ENCODE measurements at places on chromosomes 6 and 20.

DNA sequence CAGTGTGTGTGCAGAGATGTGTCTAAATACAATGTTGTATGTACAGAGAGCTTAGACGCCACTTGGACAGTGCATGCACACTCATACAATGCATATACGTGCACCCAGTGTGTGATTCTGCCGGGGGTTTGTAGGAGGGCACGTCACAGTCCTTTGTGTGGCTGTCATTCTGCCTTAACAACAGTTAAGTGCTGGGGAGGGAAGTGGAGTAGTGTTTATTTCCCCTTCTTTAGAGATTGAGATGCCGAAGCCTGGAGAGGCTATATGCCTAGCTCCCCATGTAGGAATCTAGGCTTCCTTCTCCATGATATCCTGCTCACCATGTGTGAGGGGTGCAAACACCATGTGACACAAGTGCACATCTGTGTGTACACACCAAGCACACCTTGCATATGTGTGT, 38.2 kb downstream of the MDFI start:
- peak; percentile 11 for DNase-seq

DNA sequence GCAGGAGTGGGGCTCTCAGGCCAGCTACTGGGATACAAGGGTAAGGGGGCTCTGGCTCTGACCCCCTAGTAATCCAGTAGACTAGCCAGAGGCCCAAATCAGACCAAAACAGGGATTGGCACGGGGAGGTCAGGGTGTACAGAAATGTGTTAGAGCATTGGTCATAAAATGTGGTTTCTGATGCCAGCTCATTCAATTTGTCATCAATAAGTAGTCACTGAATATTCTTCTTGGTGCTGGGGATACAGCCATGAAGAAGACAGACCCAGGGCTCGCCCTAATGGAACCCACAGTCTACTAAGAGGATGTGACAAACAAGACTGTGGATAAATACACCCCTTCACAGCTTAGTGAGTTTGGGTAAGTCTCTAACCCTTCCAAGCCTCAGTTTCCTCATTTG, 11.1 kb downstream of the MAP1LC3A start:
- DNase-seq: no peak

DNA sequence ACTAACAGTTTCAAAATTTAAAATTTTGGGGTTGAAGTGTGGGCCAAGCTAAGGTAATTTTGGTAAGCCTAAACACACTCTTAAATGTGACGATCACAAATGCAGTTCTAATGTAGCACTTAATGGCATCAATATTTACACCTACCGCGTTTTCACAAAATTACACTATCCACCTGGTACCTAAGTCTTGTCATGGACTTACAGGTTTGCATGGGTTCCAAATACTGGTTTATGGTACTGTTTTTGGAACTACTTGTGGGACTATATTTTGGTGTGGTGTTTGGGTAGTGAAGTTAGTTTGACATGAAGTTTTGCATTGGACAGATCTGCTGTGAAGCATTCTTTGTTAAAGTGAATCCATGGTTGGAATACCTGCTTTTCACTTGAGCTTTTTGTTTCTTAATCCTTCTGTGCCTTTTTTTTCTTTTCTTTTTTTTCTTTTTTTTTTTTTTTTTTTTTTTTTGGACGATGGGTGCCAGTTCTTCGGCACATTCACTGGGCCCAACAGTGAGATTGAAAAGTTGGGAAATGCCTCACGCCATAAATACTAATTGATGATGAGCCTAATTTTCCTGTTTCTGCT, 6.5 kb downstream of the SRSF3 start:
- no peak for DNase-seq

DNA sequence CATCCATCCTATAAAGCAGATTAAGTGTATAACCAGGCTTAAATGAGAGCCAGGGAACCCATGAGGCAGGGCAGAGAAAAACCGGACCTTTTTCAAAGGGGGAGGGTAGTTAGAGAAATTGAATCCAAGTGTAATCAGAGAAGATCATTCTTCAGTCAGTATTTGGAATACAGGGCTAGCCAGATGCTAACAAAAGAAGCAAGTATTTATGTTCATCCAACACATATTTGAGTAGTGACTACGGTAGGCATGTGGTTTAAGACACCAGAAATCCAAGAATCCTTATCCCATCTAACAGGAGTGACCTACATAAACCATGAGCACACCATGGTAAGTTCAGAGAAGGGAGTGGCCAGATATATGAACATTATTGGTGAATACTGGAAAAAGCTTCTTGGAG, 46.8 kb upstream of the FAM83C start:
- no peak for DNase-seq

- no peak for DNase-seq
These were observed 4.8 kb downstream of the SLC32A1 start for GRCh38 chr20:38728911-38729642.

- DNase-seq: no peak
These were observed 14.7 kb upstream of the PTGIS start for GRCh38 chr20:49582413-49583334.

- DNase-seq: no peak
These were observed 33.6 kb downstream of the FAM209B start for GRCh38 chr20:56566621-56567020.

DNA sequence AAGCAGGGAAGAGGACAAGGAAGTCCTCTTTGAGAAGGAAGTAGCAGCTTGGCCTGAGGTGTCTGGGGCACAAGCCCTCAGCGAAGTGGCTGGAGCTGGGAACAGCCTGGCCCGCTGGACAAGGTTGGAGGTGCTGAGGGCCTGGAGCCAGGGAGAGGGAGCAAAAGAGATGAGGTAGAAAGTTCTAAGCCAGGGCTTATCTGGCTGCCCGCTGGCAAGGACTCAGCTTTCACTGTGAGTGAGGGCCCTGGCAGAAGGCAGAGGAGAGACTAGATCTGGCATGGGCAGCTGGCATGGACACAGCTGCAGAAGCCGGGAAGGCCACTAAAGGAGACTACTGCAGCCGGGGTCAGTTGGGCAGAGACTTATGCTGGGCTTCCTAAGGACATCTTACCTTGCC, 21.8 kb upstream of the PCMTD2 start:
- no peak for DNase-seq

DNA sequence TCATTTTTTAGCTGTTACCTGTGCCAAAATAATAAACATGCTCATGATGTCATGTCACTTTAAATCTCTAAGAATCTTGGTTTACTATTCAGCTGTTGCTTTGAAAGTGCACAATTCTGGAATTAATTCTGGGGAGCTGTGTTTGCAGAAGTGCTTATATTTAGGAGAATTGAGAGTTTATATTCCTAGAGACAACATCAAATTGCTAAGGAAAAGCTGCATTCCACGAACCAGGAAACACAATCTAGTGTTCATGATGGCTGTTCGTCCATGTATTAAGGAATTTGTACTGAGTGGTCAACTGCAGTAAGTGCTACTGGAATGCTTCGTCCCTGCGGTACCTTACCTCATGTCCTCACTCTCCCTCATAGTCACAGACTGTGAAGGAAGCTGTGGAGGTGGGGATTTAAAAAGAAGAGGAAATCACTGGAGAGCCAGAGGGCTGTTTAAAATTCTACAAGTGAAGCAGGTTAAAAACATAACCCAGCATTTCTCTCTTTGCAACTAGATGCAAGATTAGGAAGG, 161.0 kb downstream of the TRMT11 start:
- peak; percentile 27 for DNase-seq

DNA sequence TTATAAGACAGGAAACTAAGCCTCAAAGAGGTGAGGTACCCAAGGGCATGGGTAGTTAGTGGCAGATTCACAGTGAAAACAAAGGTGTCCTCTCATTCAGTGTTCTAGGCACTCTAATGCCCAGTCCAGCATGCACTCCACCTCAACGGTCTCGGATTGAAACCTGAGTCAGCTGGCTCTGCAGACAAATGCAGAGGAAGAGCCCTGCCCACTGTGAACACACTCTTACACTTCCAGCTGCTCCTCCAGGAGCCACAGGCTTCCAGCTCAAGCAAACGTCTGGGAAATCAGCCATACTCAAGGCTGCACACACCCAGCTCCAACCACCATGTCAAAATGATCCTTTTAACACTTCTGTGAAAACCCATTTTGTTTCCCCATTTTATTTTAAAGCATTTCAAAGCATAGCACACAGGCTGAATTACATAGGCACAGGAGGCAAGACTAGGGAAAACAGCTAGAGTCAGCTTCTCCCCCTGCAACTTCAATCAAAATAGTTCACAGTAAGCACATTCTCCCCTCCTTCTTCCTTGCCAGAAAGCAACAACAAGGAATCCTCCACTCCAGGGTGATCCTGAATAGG, 3.0 kb upstream of the IL17A start:
- no peak for DNase-seq

DNA sequence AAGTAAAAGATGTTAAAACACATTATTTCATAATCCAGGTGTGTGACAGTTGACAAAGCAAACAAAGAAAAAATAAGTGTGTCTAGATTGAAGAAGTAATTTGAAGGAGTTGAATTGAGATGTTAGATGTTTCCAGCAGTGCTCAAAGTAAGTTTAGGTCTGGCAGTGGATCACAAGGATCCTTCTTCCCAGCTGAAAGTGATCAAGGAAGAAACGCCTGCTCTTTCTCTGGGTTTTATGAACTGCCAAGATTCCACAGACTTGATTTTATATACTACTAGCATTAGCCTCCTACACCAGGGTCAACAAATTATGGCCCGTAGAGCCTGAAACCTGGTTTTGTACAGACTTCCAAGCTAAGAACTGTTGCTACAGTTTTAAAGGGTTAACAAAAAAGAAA, 30.3 kb downstream of the STX7 start:
- no peak for DNase-seq
